ENCODE measurements at places on chromosomes 4 and X.

DNA sequence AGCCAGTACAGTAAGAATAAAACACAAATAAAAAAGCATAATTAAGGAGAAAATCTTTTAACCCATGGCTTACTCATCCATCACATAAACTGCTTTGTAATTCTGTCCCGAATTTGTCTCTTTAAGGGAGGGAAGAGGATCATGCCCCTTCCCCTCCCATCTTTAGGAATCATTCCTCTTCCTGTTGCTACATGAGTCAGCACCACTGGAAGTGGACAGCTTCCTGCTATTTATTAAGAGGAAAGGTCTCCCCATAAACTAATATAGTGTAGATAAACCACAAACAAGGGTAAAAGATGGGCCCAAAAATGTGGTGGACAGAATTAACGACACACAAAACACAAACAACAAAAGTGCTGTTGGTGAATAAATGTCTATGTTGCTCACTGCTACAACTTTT, 75.8 kb downstream of the PPP3CA start:
- no peak for DNase-seq

- no peak for DNase-seq
Observed at GRCh38 chrX:17441965-17442364, 67.0 kb downstream of the NHS start.

DNA sequence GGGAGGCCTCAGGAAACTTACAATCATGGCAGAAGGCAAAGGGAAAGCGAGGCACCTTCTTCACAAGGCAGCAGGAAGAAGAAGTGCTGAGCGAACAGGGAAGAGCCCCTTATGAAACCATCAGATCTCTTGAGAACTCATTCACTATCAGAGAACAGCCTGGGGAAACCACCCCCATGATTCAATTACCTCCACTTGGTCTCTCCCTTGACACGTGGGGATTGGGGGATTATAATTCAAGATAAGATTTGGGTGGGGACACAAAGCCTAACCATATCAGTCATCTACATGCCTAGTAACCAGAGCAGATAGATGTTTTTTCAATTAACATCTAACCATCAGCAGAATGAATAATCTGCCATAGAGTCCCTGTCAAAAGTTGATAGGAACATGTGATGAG, 30.4 kb downstream of the FAM13A start:
- DNase-seq, result no peak

GRCh38 chr4:1244978-1245471, 3.9 kb downstream of the CTBP1 start:
- DNase-seq, result no peak

DNA sequence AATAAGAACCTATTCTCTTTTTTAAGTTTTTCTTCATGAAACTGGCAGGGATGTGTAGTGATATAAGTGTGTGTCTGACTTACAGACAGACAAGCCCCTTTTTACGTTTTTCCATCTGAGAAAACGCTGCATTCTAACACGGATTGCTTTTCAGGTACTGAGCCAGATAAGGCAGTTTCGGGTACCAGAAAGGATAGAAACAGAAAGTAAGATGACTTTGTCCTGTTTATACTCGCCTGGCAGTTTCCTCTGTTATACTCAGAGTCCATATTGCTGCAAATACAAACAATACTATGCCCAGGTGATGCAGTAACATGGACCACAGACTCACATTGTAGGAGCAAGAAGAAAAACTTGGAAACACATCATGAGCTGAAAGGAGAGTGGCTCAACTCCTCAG, 2320.6 kb upstream of the AGA start:
- no peak for DNase-seq

- no peak for DNase-seq
Observed at GRCh38 chrX:98299785-98300184, 1416.1 kb downstream of the RPA4 start.

- DNase-seq, result no peak
Observed at GRCh38 chr4:100819505-100819904, 301.7 kb upstream of the EMCN start.

- no peak for DNase-seq
Observed at GRCh38 chr4:80307774-80308465, 27.6 kb upstream of the CFAP299 start.

DNA sequence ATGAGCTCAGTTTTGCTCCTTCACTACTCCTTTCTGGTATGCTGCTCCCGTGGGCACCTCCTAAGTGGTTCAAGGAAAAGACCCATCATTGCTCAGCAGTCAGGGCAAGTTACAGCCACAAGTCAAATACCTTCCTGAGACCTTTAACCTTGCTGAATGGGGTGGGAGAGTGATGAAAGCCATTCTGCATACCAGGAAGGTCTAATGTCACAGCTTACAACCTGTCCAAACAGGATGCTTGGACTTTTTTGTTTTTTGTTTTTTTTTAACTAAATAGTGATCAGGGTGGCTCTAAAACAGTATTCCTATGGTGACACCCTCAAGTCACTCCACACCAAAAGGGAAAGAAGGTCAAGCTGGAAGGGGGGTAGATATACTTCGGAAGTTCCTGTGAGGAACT, 93.1 kb downstream of the GPC3 start:
- DNase-seq, result no peak

DNA sequence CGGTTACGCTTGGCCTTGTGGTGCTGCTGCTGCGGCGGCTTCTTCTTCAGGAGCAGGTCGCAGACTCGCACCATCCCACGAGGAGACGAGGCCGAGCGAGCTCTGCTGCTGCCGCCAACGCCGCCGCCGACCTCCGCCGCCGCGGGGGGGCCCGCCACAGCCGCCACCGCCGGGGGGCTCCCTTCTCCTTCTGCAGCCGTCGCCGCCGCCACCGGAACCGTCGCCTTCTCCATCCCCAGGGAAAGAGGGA, 237 bp downstream of the ANKRD17 start:
- DNase-seq, result no peak

DNA sequence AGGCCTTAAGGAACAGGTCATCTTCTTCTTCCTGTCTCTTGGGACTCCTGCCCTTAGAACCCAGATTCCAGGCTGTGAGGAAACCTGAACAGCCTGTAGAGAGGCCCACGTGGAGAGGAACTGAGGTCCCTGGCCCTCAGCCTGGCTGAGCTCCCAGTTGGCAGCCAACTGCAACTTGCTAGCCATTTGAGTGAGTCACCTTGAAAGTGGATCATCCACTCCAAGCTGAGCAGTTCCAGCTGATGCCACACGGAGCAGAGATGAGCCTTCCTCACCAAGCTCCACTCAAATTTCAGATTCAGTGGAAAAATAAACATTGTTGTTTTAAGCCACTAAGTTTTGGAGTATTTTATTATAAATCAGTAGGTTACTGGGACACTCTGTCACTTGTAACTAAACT, 392.5 kb downstream of the BCOR start:
- no peak for DNase-seq

GRCh38 chrX:106481341-106481740, 130.4 kb upstream of the RADX start:
- DNase-seq, result no peak

GRCh38 chr4:136934601-136935000, 597.7 kb downstream of the PCDH18 start:
- no peak for DNase-seq

DNA sequence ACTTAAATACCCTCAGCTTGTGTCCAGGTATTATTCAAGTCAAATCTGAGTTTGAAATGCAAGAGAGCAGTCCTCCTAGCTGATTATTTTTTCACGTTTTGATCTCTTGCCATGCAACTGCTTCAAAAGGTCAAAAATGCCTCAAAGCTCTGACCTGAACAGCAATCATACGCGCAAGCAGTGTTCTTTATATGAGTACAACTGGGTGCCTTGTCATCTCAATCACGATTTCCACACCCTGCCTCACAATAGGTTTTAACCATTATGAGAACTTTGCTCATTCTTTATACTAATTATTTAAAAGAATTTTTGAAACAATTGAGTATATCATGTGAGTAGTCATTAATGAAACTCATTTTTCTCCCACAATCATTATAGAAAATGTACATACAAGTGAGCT, 649.1 kb downstream of the DMD start:
- DNase-seq, result no peak

- no peak for DNase-seq
Observed at GRCh38 chrX:138986235-138986634, 274.7 kb upstream of the FGF13 start.

- no peak for DNase-seq
Observed at GRCh38 chr4:77201343-77201742, 44.3 kb downstream of the CCNG2 start.

DNA sequence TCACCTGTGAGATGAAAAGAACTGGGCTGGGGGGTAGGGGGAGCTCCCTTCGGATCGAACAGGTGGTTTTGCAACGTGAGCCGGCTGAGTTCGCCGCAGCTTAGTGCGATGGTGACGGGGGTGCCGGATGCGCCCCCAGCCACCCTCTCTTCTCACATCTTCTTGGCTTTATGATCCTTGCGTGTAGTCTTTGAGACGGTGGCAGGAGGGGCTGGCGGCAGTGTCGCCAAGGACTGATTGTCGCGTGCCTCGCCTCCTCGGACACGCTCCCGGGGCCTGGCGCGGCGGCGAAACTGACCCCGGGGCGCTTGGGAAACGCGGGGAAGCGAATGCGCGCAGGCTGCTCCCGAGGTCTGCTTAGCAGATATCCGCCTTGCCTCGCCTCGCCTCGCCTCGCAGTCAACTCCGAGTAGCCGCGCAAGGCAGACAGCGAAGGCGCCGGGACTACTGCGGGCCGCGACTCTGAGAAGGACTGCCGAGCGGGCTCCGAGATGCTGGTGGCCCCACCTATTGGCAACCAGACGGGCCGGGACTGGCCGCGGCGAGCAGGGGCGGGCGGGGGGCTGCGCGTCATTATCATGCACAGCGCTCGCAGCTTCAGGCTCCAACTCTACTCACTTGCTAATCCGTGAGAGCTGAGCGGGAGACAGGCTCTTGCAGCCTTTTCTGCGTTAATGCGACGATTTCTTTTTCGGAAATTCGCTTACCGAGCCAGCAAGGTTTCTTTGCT, 1.5 kb downstream of the GRID2 start:
- no peak for DNase-seq

DNA sequence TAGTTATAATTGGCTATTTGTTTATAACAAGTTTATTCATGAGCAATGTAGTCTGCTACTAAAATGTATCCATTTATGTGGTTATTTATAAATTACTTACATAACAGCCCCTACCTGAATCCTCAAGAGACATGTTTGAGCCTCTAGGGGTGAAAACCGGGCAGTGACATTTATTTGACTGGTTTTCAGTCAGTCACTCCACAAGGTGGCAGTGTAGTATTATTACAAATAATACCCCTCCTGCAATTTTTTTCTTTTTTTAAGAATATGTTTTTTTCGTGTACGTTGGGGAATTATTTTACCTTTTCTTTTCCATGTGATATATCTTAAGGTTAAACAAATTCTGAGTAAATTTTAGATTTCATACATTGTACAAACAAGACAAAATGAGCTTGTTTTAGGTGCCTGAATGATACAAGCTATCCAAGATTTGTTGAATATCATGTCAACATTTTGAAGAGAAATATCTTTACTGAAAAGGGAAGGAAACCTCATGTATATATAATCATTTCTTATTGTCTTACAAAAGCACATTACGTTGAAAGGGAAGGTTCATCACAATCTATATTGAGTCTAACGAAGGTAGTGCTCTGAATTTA, 598.7 kb upstream of the TECRL start:
- DNase-seq, result no peak

Measured in stimulated activated CD8-positive, alpha-beta memory T cell treated with anti-CD3 and anti-CD28 coated beads, Interleukin-12 subunit alpha, Interleukin-12 subunit beta, amount 100 ng/mL, for 4 hours (primary cell).